ENCODE measurements at places on chromosomes 12 and 14.

GRCh38 chr12:84822525-84822924, 90.1 kb downstream of the SLC6A15 start:
- no peak for DNase-seq

DNA sequence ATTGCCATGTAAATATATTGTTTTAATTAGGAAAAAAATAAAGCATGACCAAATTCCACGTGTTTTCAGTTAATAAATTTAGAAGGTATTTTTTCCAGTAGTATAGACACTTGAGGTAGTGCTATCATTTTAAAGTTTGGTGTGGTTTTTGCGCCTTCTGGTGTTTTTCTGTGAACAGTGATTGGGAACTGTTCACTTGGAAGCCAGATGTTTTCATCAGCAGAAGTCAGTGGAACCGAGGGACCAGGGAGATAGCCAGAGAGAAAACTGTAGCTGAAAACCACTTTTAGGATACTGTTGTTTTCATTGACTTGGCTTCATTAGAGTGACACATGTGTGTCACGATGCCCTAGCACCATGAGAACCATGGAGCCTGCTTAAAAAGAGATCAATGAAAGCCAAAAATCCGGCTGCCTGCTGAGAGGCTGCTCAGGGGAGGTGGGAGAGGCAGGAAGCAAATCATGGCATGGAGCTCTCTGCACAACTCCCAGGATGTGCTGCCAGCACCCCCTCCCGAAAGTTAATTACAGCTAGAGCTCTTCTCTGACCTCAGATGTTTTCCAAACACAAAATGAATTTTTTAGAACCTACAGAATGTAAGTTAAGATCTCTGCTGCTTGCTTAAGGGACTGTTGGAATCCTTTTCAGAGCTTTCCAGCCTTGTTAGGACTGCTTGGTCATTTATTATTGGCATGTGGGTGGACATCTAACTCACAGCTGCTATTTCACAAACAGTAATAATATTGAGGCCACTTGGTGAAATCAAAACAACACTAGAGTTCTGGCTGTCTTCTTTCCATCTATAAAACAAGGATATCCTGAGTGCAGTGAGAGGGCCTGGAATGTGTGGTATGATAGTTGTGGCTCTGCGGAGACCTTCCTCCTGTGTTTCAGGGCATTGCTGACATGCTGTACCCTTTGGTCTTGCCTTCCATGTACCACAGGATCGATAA, 192.3 kb downstream of the ANO4 start:
- DNase-seq = no peak

GRCh38 chr12:79140711-79141110, 276.1 kb downstream of the SYT1 start:
- DNase-seq = no peak

GRCh38 chr12:51921017-51921725, 13.9 kb downstream of the ACVRL1 start:
- DNase-seq = no peak

DNA sequence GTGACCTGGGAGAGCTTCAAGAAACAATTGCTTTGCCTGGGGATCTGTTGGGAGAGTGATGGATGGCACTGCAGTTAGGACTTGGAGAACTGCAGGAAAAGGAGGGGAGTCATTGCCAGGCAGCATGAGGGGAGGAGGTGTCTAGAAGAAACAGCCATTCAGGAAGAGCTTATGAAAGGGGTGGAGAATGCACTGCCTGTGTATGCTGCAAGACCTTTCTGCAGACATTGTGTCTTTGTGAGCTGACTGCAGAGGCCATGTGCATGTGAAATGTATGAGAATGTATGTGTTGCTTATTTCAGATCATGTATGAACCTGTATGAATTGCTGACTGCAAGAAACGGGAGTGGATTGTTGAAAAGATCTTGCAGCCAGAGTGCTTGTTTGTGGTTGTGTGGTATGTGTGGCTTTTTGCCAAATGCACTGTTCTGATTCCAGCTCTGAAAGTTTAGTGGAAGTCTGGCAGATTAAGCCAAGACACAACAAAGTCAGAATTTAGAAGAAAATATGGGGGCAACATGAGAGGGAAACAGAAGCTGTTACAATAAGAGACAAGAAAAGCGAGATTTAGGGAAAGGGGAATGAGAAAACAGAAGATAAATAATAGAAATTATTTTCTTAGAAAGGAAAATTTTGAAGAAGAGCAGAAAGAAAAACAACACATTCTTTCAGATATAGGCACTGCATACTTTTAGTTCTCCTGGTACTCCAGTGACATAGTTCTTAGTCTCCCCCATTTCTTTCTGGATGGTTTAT, 9.8 kb upstream of the RIMKLB start:
- no peak for DNase-seq

DNA sequence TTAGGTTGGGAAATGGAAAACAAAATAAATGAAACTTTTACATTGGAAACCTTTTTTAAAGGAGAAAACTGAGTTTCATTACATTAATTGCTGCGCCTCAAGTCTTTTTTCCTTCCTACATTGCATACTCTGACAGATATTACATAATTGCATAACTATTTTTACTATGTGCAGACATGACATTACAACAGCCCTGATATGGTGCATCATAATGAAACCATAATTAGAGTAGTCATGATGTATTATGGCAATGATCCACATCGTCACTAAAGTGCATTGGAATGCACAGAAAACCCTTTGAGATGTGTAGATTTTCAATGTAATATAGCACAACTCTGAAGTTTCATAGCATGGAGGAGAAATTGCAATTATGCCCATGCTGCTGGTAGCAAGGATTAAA, 217.8 kb upstream of the NPAS3 start:
- no peak for DNase-seq

GRCh38 chr14:100725587-100726387, 905 bp upstream of the DLK1 start:
- DNase-seq = no peak

DNA sequence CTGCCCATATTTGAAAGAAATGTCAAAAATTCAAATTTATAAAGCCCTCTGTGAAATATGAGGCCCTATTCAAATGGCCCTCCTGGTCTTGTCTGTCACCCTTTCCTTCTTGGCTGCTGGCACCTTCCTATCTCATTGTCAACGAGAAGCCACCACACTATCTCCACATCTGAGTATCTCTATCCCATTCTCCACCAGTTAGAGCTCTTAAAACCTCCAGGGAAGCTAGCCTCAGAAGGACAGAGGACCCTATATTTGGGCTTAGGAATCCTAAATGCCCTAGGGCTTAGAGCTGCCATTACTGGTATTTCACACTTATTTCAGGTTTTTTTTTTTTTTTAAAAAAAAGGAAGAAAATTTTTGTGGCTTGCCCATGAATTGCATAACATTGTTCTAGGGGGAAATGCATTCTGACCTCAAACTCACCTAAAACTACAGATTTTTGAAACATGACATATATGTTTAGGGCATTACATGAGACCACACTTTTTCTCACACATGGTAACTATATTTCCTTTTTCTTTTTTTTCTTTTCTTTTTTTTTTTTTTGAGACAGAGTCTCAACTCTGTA, 25.0 kb downstream of the SLC25A21 start:
- no peak for DNase-seq

GRCh38 chr12:34399631-34400410, 377.5 kb downstream of the ALG10 start:
- DNase-seq = no peak

- DNase-seq = no peak
Measured at GRCh38 chr14:31312934-31313333, 105.3 kb upstream of the HECTD1 start.

DNA sequence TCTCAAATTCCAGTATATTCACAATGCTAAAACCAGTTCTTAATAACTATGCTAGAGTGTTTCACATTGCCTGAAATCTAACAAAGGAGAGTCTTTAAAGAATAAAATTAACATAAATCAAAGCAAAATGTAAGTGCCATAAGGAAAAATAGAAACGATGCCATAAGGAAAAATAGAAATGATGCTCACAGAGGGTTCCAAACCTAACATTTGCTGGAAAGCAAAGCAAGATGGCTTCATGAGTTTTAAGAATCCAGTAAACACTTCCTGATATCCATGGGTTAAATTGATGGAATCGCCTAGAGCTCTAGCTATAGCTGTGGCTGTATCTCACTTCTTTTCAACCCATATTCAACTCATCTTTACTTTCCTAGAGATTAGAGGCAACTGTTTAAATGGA, 63.9 kb downstream of the GPR68 start:
- DNase-seq = no peak

GRCh38 chr12:92206011-92206410, 60.4 kb upstream of the BTG1 start:
- no peak for DNase-seq

- DNase-seq = no peak
Measured at GRCh38 chr14:93924592-93925355, 2.4 kb upstream of the FAM181A start.

GRCh38 chr14:47917344-47917954, 242.0 kb upstream of the MDGA2 start:
- no peak for DNase-seq

DNA sequence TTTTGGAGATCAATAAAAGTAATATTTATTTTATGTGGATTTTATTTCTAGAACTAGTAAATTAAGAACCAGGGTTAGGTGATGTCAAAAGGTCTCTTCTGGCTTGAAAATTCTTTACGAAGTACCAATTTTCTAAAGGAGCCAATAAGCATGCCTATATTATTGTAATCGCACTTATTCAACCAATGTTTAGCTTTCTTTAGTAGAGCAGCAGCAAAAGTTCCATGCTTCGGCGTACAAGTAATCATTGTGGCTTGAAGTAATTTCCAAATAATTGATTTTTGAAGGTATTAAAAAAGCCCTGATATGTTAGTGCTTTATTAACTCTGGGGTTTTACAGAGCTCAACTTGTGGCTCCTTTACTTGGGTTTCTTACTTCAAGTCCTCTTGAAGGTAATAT, 3.4 kb downstream of the RMST start:
- no peak for DNase-seq

DNA sequence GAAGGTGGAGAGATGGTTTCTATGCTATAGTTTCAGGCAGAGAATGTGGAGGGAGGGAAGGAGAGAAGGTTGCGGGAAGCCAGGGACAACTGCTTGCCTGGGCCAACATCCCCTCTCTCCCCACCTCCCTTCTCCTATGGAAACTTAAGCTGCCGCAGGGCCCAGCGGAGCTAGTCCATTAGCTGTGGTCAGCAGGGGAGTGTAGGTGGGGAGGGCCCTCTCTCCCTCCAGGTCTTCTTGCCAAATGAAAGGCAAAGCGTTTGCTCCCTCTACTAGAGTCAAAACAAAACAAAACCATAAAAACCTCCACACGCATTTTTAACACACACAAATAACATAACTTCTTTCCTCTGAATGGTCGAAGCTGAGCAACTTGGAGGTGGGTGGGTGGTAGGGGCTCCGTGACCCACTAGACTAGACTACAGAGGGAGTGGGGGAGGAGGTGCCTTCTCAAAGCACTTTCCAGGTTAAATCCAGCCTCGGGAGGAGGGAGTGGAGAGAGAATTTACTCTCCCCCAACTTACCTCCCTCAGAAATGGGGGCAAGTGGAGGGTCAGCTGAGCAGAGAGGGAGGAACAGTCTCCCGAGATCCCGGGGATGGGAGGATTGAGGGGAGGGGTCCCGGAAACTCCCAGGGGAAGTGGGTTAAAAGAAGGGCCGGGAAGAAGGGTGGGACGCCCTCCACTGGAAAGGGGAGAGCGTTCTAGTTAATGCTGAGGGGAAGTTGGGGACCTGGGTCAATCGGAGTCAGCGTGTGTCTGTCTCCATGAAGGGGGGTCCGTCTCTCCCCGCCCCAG, 4.6 kb upstream of the CACNB3 start:
- DNase-seq = no peak

- DNase-seq = no peak
Measured at GRCh38 chr12:52790427-52791270, 5.3 kb downstream of the KRT3 start.

GRCh38 chr12:7130701-7131501, 730 bp downstream of the CLSTN3 start:
- DNase-seq = peak; percentile 30

DNA sequence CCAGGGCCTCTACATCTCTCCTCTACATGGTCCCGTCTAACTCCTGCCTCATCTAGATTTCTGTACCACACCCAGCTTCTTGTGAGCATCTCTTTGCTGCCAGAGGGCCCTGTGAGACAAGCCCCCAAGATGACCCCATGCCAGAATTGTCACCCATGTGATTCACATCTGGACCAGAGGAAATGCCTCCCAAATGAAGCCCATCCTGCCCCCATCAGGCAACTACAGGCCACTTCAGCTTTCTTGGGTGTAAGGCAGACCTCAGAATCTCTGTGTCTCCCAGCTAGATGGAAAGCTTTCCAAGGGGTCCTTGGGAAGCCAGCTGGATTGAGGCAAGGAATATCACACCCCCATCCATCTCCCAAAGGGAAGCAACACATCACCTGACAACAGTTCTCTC, 9.3 kb upstream of the OAS3 start:
- DNase-seq = no peak

- no peak for DNase-seq
Measured at GRCh38 chr12:119864591-119864990, 12.5 kb downstream of the CIT start.

- DNase-seq = no peak
Measured at GRCh38 chr14:71539650-71540285, 392.5 kb upstream of the RGS6 start.

- DNase-seq = no peak
Measured at GRCh38 chr14:65976761-65977404, 509.3 kb upstream of the CCDC196 start.

DNA sequence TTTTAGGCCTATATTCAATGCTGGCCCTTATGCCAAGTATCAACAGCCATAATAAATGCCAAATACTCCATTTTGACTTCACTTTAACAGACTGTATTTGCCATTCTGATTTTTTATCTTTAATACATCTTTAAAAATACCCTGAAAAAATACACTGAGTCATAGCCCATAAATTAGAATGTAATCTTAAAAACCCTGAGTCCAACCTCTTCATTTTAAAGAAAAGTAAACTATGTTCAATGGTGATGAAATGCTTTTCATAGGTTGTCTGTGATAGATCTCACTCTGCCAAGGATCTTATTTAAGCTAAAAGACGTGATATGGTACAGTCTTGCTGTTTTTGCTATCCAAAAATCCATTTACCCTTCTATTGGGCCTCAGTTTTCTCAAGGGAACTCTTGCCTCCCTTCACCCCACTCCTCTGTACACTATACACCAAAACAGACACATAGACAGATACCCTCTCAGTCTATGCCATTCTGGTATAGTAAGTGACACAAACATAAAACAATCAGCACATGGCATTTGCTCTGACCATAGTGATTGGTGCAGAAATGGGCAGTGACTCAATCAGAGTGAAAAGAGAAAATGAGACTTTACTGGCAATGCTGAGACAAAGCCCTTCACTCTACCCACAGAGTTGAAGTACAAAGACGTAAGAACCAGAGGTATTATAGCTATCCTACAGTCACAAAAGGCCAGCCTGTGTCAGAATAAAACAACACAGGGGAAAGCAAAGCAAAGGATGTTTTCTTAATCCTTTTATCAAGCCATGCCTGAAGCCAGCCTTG, 49.1 kb downstream of the BTG1 start:
- DNase-seq = no peak

- DNase-seq = no peak
Measured at GRCh38 chr12:77601069-77601468, 229.6 kb upstream of the NAV3 start.

DNA sequence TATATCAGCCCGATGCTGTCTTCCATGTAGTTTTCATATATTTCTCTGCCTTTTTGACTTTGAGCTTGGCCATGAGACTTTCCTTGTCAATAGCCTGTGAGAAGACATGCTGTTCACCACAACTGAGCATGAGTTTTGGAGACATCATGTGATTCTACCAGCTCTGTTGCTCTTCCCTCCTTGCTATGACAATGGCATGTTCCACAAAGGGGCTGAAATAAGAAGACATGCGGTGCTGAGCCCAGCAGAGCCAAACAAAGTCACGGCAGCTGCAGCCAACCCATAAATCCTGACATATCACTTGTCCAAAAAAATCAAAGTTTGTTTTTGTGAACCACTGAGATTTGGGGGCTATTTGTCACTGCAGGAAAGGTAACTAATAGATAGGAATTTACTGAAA, 343.4 kb upstream of the KITLG start:
- no peak for DNase-seq
